Kidney (tissue), 22 donors: ENCODE measurements at places on chromosomes 7 and 10. TPM values are rescaled to one million over a fixed set of nuclear protein-coding genes. Genes with fewer than 3 reads are reported as not detected.

ANKRD30A gene
- total RNA-seq, result not detected

HABP2 gene
- total RNA-seq, result 25.6 TPM

AKR1C8 gene
- total RNA-seq, result 0.66 TPM

ZNF438 gene
- 9.9 TPM for total RNA-seq

EPDR1 gene
- 17.0 TPM for total RNA-seq

OR9A2 gene
- total RNA-seq, result not detected

CFAP69 gene
- total RNA-seq, result 13.2 TPM

SFTPA1 gene
- not detected for total RNA-seq

WNT16 gene
- not detected for total RNA-seq

GRCh38 chr10:69090685-69091084 lies 2.8 kb downstream of the SRGN start:
- H3K27me3 ChIP-seq, result no peaks in the 10 kb centered on the region
- H3K4me3 ChIP-seq, result no peak overlapping the region
- no peaks in the 10 kb centered on the region for H3K36me3 ChIP-seq
- H3K27ac ChIP-seq, result peak overlapping the region; percentile 71
- H3K4me1 ChIP-seq, result peaks cover 5% of the 10 kb centered on the region

DNA sequence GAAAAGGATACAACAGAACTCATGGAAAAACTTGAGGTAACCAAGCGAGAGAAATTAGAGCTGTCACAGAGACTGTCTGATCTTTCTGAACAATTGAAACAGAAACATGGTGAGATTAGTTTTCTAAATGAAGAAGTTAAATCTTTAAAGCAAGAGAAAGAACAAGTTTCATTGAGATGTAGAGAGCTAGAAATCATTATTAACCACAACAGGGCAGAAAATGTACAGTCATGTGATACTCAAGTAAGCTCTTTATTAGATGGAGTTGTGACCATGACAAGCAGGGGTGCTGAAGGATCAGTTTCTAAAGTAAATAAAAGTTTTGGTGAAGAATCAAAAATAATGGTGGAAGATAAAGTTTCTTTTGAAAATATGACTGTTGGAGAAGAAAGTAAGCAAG lies 62.1 kb downstream of the AKAP9 start:
- no peak overlapping the region for H3K4me3 ChIP-seq
- H3K27me3 ChIP-seq, result no peaks in the 10 kb centered on the region
- no peaks in the 10 kb centered on the region for H3K4me1 ChIP-seq
- DNase-seq, result no peak

DNA sequence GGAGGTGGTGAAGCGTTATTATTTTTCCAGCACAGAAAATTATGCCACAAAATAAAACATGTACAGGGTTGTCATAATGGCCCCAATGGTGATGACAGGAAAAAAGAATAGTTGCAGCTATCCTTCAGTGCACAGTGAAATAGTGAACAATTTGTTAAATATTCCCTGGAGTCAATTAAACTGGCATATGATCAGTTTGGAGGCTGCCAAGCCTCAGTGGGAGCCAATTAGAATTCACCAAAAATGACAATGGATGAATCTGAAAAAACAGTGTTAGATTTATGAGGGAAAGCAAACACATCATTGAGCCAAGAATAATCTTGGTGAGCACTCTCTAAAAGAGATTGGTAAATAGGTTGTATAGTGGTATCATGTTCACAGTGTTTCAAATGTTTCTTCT lies 146.3 kb downstream of the OTUD1 start:
- DNase-seq, result no peak
- H3K4me3 ChIP-seq, result no peak overlapping the region
- H3K36me3 ChIP-seq, result no peaks in the 10 kb centered on the region
- H3K27me3 ChIP-seq, result no peaks in the 10 kb centered on the region

GRCh38 chr10:24427678-24428409 lies 218.9 kb downstream of the KIAA1217 start:
- H3K4me3 ChIP-seq, result no peak overlapping the region
- no peaks in the 10 kb centered on the region for H3K27me3 ChIP-seq
- DNase-seq, result no peak
- H3K27ac ChIP-seq, result no peak overlapping the region
- no peaks in the 10 kb centered on the region for H3K4me1 ChIP-seq

- DNase-seq, result no peak
- H3K27ac ChIP-seq, result peak overlapping the region; percentile 59
- H3K27me3 ChIP-seq, result no peaks in the 10 kb centered on the region
- no peaks in the 10 kb centered on the region for H3K4me1 ChIP-seq
- peak overlapping the region; percentile 30 for H3K4me3 ChIP-seq
These were observed 45.9 kb downstream of the HIPK2 start for GRCh38 chr7:139731802-139732470.

DNA sequence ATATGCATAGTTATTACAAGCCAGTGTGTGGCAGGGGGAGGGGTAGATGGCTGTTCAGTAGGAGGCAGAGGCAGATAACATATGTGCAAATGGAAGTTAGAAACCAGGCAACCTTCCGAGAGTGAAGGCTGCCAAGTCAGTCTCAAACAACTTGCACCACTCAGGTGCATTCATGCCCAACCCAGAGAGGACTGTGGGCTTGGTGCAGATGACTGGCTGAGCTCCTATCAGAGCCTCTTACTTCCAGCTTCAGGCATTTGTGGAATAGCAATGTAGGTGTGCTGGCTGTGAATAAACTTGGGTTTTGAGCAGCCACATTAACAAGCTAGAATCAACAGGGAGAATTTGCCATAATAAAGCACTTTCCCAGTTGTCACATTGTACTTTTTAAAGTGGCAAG lies 789.8 kb downstream of the PHTF2 start:
- H3K27me3 ChIP-seq, result no peaks in the 10 kb centered on the region
- no peak overlapping the region for H3K27ac ChIP-seq
- no peak for DNase-seq
- H3K4me1 ChIP-seq, result no peaks in the 10 kb centered on the region
- H3K36me3 ChIP-seq, result no peaks in the 10 kb centered on the region

DNA sequence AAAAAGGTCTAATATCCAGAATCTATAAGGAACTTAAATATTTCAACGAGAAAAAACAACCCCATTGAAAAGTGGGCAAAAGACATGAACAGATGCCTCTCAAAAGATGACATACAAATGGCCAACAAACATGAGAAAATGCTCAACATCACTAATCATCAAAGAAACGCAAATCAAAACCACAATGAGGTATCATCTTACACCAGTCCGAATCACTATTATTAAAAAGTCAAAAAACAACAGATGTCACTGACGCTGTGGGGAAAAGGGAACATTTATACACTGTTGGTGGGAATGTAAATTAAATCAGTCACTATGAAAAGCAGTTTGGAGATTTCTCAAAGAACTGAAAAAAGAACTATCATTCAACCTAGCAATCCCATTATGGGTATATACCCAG lies 6.0 kb downstream of the VWDE start:
- H3K27me3 ChIP-seq, result peaks cover 5% of the 10 kb centered on the region
- H3K27ac ChIP-seq, result no peak overlapping the region
- DNase-seq, result no peak
- H3K36me3 ChIP-seq, result no peaks in the 10 kb centered on the region
- H3K4me3 ChIP-seq, result no peak overlapping the region

DNA sequence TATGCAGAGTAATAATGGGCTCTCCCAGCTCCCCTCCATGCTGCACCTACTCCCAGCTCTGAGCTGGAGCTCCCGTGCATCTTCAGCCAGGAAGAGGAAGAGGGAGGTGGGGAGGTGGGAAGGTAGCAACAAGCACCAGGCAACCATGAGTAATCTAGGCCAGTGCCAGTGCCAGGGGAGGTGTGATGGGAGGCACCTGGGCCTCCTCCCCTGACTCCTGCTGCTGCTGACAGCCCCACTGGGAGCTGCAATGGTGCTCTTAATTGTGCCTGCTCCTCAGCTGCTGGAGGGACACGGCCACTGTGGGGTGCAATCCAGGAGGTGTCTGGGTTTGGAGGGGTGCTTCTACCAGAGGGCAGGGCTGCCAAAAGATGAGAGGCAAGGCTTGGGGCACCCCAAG lies 243.0 kb downstream of the PLXNA4 start:
- no peaks in the 10 kb centered on the region for H3K4me1 ChIP-seq
- no peak for DNase-seq
- no peak overlapping the region for H3K27ac ChIP-seq

DNA sequence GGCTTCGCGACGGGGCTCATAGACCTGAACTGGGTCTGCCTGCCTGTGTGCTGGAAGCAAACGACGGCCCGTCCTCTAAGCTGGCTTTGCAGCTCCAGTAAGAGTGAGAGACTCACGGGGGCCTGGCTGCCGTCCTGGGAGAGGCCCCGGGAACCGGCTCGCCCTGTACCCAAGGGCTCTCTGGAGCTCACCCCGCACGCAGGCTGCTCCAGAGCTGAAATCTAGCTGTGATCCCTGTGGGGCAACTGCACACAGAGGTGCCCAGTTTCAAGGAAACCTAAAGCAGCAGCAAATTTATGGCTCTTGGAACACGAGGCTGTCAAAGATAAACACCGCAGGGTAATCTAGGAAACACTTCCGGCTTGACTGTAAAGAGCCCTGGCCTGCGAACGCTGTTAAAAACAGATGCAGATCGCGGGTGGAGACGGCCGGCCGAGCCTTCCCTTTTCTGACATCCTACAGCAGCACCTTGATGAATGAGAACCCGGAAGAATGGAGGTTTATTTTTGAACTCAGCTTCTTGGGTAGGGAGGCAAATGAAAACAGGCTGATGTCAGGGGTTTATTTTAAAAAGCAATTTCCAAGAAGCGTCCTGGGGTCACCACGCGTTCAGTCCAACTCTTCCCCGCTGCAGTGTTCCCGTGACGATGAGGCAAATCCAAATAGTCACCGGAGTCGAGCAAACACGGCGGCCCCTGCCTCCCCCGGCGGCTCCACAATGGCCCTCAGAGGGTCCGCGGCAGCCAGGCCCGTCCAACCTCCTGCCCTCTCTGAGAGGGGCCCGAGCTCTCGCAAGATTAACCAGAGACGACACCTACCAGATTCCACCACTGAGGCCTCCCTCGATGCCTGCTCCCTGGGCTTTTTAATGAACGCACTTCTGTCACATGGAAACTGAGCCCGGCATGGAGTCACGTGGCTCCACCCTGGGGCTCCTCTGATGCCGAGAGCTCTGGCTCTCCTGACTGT lies 29.6 kb downstream of the AMZ1 start:
- H3K27ac ChIP-seq, result no peak overlapping the region
- H3K4me3 ChIP-seq, result no peak overlapping the region
- no peaks in the 10 kb centered on the region for H3K4me1 ChIP-seq
- H3K27me3 ChIP-seq, result no peaks in the 10 kb centered on the region

GRCh38 chr7:24365606-24366005 lies 81.6 kb downstream of the NPY start:
- H3K4me1 ChIP-seq, result no peaks in the 10 kb centered on the region
- no peak overlapping the region for H3K27ac ChIP-seq
- H3K27me3 ChIP-seq, result no peaks in the 10 kb centered on the region

GRCh38 chr10:6507311-6507710 lies 72.8 kb downstream of the PRKCQ start:
- H3K4me3 ChIP-seq, result no peak overlapping the region
- no peak for DNase-seq
- H3K27ac ChIP-seq, result no peak overlapping the region
- no peaks in the 10 kb centered on the region for H3K36me3 ChIP-seq
- H3K27me3 ChIP-seq, result no peaks in the 10 kb centered on the region
- H3K4me1 ChIP-seq, result no peaks in the 10 kb centered on the region

DNA sequence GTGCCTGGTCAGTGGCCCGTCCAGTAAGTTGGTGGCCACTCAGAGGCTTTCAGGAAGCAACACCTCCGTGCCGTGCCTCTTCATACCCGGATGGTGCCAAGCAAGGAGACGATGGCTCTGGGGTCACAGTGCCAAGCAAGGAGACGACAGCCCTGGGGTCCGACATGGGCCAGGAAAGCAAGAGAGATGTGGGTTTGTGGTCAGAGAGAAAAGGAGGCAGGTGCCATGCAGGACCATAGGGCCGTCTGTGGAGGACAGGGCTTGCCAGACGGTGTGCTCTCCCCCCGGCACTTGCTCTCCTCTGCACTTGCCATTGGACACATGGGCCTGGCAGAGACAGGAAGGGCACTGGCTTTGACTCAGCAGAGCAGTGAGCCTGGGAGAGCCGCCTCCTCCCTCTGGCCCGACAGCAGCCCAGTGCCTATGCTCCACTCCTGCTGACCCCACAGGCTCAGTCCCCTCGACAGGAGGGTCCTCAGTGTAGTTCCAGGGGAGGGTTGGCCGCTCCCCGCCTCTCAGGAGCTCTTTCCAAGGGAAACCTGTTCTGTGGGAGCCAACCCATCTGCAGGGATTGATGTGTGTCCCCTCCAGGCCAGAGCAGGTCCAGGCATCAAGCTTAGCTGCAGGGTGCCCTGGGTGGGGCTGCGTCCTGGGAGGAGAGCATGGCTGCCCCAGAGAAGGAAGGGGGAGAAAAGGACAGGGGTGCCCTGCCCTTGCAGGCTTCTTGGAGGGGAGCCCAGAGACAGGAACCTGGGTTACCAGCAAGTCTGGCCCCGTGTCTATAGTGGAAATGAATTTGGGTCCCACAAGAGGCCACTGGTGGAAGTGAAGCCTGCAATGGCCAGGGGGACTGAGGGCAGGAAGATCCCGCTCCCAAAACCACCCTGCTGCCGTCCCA lies 7.6 kb upstream of the CALML5 start:
- no peaks in the 10 kb centered on the region for H3K36me3 ChIP-seq
- no peak overlapping the region for H3K4me3 ChIP-seq

DNA sequence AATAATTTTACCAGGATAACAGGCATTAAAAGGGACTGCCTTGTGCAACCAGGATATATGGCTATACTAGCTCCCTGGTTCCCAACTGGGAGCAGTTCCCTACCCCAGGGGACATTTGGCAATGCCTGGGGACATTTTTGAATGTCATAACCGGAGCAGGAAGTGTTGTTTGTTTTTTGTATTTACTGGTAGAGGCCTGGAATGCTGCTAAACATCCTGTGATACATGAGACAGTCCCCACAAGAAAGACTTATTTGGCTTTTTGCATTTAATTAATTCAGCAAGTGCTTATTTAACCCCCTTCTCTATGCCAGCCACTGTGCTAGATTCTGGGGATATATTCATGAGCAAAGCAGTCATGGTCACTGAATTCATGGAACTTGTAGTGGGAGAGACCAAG lies 181.2 kb downstream of the BBS9 start:
- H3K27me3 ChIP-seq, result no peaks in the 10 kb centered on the region
- no peak for DNase-seq
- peaks cover 7% of the 10 kb centered on the region for H3K4me1 ChIP-seq
- no peaks in the 10 kb centered on the region for H3K36me3 ChIP-seq
- H3K4me3 ChIP-seq, result no peak overlapping the region

GRCh38 chr7:21353388-21353780 lies 74.5 kb upstream of the SP4 start:
- H3K27ac ChIP-seq, result no peak overlapping the region
- H3K4me1 ChIP-seq, result no peaks in the 10 kb centered on the region
- DNase-seq, result no peak
- H3K4me3 ChIP-seq, result no peak overlapping the region
- H3K36me3 ChIP-seq, result no peaks in the 10 kb centered on the region

GRCh38 chr7:128210590-128211570 lies 30.2 kb upstream of the LEP start:
- H3K27ac ChIP-seq, result no peak overlapping the region
- no peaks in the 10 kb centered on the region for H3K4me1 ChIP-seq
- no peak overlapping the region for H3K4me3 ChIP-seq
- H3K36me3 ChIP-seq, result no peaks in the 10 kb centered on the region
- DNase-seq, result no peak
- H3K27me3 ChIP-seq, result no peaks in the 10 kb centered on the region

- H3K27ac ChIP-seq, result no peak overlapping the region
- peaks cover 21% of the 10 kb centered on the region for H3K4me1 ChIP-seq
- H3K36me3 ChIP-seq, result no peaks in the 10 kb centered on the region
- no peak for DNase-seq
- no peaks in the 10 kb centered on the region for H3K27me3 ChIP-seq
These were observed 377.8 kb upstream of the C7orf33 start for GRCh38 chr7:148212731-148213130.

GRCh38 chr7:91310830-91311460 lies 46.7 kb downstream of the FZD1 start:
- H3K36me3 ChIP-seq, result no peaks in the 10 kb centered on the region
- no peaks in the 10 kb centered on the region for H3K27me3 ChIP-seq
- H3K4me3 ChIP-seq, result no peak overlapping the region
- DNase-seq, result no peak
- no peaks in the 10 kb centered on the region for H3K4me1 ChIP-seq
- H3K27ac ChIP-seq, result no peak overlapping the region
